ENCODE measurements at places on chromosomes 3 and 15. TPM values are rescaled to one million over a fixed set of nuclear protein-coding genes. Genes with fewer than 3 reads are reported as not detected.
A peak's percentile ranks its signal among the peaks of the same experiment; 100 is the strongest.

The MORC1 gene
- not detected for total RNA-seq

The FSIP1 gene
- total RNA-seq, result 0.87 TPM

The PPARG gene
- total RNA-seq, result 0.08 TPM

The GPR156 gene
- 0.91 TPM for total RNA-seq

The GPR171 gene
- not detected for total RNA-seq

- DNase-seq, result no peak
Observed at GRCh38 chr15:65223996-65224395, 12.7 kb upstream of the CILP start.

- no peak for DNase-seq
Observed at GRCh38 chr3:126461450-126462070, 14.1 kb downstream of the ZXDC start.

DNA sequence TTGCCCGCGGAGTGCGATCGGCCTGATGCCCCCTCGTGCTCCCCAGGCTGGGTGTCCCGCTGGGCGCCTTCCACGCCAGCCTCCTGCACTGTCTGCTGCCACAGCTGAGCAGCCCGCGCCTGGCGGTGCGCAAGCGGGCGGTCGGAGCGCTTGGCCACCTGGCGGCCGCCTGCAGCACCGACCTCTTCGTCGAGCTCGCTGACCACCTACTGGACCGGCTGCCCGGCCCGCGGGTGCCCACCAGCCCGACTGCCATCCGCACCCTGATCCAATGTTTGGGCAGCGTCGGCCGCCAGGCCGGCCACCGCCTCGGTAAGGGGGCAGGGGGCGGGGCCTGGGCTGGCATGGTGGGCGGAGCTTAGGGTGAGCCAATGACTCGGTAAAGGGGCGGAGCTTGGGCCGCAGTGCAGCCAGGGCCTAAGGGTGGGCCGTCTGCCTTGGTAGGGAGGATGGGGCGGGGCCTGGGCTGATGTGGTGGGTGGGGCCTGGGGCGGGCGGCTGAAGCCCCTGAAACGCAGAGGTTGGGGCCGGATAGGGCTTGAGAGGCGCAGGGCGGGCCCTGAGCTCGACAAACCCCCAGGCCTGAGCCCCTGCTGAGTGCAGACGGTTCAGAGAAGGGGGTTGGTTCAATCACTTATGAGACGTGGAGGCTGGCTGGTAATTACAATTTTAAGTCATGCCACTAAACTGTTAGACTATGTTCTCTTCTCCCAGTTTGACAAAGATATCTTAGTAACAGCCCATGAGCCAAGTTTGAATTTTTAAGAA lies 13.7 kb downstream of the CAND2 start:
- DNase-seq, result peak; percentile 37

DNA sequence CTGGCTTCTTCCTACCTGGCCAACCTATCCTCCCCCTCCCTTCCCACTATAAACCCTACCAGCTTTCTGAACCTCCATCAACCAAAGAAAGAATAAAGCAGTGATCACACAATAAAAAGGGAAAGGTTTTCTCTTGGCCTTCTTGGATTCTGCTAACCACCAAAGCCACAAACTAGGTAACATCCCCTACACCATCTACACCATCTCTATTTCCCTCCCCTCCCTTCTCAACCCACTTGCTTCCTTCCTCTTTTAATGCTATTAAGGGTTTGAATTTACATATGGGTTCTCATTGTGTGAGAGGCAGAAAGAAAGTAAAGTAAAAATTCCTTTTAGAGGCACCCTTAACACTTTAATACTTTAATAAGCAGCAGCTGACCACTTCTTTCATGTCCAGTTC lies 25.8 kb upstream of the RSL24D1 start:
- DNase-seq, result no peak

GRCh38 chr3:57163751-57164150 lies 1.4 kb downstream of the IL17RD start:
- DNase-seq, result no peak

GRCh38 chr15:90054618-90055097 lies 47.6 kb downstream of the IDH2 start:
- DNase-seq, result no peak

GRCh38 chr15:68228143-68228970 lies 1.2 kb downstream of the CLN6 start:
- peak; percentile 42 for DNase-seq

GRCh38 chr15:81433462-81433861 lies 59.4 kb upstream of the TMC3 start:
- no peak for DNase-seq

DNA sequence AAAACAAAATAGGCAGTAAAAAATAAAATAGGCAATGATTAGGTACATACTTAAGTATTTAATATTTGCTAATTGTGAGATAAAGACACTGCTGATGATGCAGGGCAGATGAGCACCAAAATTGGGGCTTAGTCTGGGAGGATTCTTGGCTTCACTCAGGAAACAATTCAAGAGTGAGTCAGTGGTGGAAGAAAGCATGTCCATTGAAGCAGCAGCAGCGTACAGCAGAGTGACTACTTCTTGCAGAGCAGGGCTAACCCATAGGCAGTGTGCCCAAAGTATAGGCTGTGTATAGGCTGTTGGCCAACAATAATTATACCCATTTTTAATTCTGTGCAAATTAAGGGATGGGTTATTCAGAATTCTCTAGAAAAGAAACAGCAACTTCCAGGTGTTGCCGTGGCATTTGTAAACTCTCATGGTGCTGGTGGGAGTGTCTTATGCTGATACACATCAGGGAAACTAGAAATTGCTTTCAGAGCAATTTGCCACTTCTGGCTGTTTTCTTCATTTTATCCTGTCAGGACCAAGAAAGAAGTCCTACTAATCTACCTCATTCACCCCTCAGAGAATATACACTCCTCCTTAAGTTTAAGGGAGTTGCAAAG lies 317.3 kb upstream of the NAALADL2 start:
- no peak for DNase-seq

GRCh38 chr3:36643192-36643591 lies 121.2 kb downstream of the DCLK3 start:
- no peak for DNase-seq

DNA sequence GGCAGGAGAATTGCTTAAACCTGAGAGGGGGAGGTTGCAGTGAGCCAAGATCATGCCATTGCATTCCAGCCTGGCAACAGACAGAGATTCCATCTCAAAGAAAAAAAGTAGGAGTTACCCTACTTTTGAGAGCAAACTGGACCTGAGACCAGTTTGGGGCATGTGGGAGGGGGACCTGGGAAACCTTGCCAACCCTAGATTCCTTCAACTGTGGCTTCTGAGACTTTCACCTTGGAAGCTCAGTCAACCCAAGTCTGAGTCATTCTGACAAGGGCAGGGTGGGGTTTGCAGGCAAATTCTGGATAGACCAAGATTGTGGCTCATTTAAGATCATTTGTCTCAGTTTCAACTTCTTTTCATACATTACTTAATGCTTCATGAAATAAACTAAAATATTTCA lies 23.8 kb upstream of the SIAH2 start:
- DNase-seq, result no peak

Data from SJCRH30 (cell line).